Fibroblast of skin of right quadriceps (primary cell): ENCODE measurements at places on chromosomes 12 and 14.

GRCh38 chr12:43733687-43734086 lies 24.9 kb downstream of the PUS7L start:
- no peak for DNase-seq

- peak; percentile 50 for DNase-seq
Observed at GRCh38 chr12:107337346-107338095, 244.2 kb upstream of the CRY1 start.

- DNase-seq, result no peak
Observed at GRCh38 chr12:81123611-81124010, 45.7 kb downstream of the ACSS3 start.

DNA sequence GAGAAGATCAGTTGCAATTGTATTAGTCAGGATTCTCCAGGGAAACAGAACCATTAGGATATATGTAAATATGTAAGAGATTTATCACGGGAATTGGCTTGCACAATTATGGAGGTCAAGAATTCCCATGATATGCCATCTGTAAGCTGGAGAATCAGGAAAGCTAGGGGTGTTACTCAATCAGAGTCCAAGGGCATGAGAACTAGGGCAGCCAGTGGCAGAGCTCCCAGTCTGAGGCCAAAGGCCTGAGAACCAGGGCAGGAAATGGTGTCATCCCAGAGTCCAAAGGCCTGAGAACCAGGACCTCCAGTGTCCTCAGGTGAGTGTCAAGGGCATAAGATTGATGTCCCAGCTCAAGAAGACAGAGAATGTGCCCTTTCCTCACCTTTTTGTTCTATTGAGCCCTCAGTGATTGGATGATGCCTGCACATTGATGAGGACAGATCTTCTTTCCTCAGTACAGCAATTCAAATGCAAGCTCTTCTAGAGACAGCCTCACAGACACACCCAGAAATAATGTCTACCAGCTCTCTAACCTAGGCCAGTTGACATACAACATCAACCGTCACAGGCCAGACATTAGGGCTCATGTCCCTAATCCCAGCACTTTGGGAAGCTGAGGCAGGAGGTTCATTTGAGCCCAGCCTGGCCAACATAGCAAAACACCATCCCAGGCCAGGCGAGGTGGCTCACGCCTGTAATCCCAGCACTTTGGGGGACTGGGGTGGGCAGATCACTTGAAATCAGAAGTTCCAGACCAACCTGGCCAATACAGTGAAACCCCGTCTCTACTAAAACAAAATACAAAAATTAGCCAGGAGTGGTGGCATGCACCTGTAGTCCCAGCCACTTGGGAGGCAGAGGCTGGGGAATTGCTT lies 34.9 kb upstream of the ZNF740 start:
- peak; percentile 14 for DNase-seq

- peak; percentile 45 for DNase-seq
Observed at GRCh38 chr12:54977155-54977554, 7.4 kb downstream of the TESPA1 start.

DNA sequence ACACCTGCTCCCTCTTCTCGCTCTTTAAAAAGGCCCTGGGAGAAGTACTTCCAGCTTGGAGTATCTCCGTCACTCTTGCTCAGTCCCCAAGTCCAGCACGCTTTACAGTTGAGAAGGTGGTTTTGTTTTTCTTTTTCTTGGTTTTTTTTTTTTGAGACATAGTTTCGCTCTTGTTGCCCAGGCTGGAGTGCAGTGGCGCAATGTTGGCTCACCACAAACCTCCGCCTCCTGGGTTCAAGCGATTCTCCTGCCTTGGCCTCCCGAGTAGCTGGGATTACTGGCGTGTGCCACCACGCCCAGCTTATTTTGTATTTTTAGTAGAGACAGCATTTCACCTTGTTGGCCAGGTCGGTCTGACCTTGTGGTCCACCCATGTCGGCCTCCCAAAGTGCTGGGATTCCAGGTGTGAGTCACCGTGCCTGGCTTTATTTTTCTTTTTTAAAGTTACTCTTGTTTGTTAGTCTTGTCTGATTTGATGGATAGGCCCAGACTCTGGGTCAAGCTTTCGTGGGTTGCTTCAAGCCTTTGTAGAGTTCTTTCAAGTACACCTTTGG lies 1.9 kb downstream of the TDRD9 start:
- DNase-seq, result no peak

- DNase-seq, result no peak
Observed at GRCh38 chr12:109232731-109233130, 76.4 kb downstream of the FOXN4 start.

DNA sequence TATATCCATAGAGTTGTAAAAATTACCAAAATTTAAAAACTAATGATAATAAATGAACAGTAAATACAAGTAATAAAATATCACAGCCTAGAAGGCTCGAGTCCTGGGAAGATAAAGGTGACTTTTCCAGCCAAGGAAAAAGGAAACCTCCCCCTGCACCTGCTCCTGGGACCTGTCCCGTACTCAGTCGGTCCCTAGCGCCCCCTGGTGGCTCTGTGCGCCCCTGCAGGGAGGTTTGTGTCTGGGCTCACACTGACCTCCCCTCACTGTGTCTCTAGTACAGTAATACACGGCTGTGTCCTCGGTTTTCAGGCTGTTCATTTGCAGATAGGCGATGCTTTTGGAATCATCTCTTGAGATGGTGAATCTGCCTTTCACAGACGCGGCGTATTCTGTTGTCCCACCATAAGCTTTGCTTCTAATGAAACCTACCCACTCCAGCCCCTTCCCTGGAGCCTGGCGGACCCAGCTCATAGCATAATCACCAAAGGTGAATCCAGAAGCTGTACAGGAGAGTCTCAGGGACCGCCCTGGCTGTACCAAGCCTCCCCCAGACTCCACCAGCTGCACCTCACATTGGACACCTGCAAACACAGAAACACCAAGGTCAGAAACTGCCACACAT lies 1030.4 kb downstream of the TMEM121 start:
- no peak for DNase-seq

GRCh38 chr14:71212683-71213107 lies 305.4 kb downstream of the PCNX1 start:
- DNase-seq, result no peak

DNA sequence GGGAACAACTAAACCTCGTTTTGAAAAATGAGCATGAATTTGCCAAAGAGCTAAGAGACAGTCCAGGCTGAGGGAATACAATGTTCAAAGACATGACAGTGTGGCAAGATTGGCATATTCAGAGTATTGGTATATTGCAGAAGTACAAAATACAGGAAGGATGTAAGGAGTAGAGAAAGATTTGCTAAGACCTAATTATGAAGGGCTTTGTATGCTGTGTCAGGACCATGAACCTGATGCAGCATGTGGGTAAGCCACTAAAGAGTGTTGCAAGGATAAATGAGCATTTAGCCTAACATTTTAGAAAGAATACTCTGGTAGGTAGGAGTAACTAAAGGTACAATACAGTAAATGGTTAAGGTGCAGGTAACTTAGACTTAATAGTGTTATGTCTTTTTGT lies 65.1 kb downstream of the KTN1 start:
- no peak for DNase-seq

- DNase-seq, result peak; percentile 32
Observed at GRCh38 chr14:90426663-90427062, 29.8 kb downstream of the CALM1 start.

- DNase-seq, result peak; percentile 47
Observed at GRCh38 chr12:51970904-51971646, 19.6 kb downstream of the ACVR1B start.

DNA sequence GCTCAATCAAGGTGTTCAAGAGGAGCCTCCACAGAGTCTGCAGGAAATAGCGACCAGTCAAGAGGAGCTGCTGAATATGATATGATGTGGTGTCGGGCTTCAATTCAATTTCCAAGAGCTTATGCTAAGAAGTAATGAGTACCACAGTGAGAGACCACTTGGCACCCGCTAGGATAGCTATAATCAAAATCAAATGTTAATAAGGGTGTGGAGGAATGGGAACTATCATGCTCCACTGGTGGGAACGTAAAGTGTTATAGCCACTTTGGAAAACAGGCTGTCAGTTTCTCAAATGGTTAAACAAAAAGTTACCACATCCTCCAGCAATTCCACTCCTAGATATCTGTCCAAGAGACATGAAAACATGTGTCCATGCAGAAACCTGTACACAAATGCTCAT lies 6.7 kb downstream of the POLR3B start:
- no peak for DNase-seq

DNA sequence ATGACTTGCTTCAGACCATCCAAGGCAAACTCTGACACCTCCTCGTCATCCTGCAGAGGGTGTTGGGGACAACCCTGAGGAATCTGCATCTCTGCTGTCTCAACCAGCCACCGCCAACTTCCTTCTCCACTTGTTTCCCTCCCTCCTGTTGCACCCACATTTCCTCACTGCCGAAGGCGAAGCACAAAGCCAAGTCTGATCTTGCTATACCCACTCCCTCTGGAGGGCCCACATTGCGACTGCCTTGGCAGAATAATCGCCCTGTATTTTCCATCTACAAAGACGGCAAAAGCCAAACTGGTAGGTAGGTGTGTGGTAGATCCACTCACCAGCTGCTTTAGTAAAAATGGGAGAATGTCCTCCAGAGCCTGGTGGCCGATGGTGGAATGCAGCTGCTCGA lies 21.8 kb upstream of the RAB35 start:
- no peak for DNase-seq

GRCh38 chr12:58655375-58655774 lies 264.9 kb downstream of the LRIG3 start:
- no peak for DNase-seq

GRCh38 chr14:89468566-89468965 lies 51.5 kb upstream of the FOXN3 start:
- no peak for DNase-seq

GRCh38 chr12:132071040-132071810 lies 72.9 kb downstream of the DDX51 start:
- DNase-seq, result no peak

DNA sequence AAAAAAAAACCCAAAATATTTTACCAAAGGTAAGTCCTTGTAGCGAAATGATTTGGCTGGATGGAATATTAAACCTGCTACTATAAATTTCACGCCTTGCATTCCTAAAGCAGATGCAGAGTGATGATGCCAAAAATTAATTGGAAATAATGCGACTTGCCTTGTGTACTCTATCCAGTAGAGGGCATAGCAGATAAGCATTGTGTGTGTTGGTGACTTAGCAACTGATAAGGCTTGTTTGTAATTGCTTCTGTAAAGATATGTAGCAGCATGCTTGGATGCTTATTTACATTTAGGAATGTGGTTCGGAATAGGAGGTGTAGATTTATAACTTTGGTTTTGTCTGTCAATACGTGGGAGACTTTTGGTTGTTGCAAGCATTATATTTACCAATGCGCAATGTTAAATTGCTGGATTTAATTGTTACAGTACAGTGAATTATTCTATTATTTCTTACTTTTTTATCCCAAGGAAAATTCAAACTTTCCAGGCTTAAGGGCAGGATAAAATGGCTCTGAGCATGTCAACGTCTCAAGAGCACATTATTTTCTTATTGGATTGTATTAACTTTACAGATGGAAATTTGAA lies 80.5 kb downstream of the TMEM260 start:
- peak; percentile 40 for DNase-seq

DNA sequence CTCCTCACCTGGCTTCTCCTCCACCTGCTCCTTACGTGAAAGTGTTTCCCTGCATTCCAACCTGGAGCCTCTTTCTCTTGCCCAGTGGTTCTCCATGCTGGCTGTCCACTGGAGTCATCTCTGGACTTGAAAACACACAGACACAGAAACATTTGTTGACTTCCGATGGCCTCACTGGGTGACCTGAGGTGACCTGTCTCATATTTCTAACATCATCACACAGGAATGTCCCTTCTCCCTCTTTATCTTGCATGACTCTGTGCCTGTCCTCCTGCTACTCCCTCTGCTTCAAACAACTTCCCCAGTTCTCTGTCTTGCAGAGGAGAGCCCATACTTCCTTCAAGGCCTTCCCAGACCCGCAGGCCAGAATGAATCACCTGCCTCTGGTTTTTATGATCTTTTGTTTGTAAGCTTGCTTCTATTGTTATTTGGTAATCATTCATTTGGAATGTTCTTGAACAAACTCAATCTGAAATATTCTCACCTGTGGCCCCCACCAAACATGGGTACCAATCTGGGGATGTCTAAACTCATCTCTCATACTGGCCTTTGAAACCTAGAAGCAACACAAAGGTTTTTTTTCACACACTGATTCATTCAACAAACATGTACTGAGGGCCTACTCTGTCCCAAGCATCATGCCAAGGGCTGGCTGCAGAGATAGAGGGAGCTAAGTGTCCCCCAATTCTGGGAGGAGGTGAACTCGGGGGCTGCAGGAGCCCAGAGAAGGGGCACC lies 9.7 kb upstream of the RIN3 start:
- DNase-seq, result peak; percentile 67

GRCh38 chr12:132562489-132563021 lies 47.8 kb downstream of the LRCOL1 start:
- DNase-seq, result no peak

DNA sequence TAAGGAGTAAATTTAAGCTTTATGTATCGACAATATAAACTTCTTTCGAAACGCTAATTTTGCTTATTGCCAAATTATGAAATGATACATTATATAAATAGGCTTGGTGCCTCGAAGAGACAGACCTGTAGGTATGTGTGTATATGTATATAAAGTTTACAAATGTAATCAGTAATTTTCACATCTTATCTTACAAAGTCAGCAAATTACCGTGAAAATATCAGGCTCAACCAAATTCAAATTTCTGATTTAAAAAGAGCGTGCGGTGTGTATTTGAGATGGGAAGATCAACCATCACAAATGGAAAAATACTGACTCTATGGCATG lies 605 bp downstream of the ZCRB1 start:
- no peak for DNase-seq

- DNase-seq, result peak; percentile 96
Observed at GRCh38 chr12:57452181-57452936, 2.7 kb upstream of the INHBE start.

- no peak for DNase-seq
Observed at GRCh38 chr14:91732439-91732838, 553 bp upstream of the CATSPERB start.

- DNase-seq, result no peak
Observed at GRCh38 chr12:76108356-76108755, 23.9 kb upstream of the NAP1L1 start.

- DNase-seq, result no peak
Observed at GRCh38 chr14:48900565-48900964, 685.6 kb downstream of the RPS29 start.

- DNase-seq, result no peak
Observed at GRCh38 chr14:105056303-105056831, 8.9 kb downstream of the GPR132 start.
